T-helper 22 cell (primary cell): ENCODE measurements at places on chromosomes 16 and 17.

DNA sequence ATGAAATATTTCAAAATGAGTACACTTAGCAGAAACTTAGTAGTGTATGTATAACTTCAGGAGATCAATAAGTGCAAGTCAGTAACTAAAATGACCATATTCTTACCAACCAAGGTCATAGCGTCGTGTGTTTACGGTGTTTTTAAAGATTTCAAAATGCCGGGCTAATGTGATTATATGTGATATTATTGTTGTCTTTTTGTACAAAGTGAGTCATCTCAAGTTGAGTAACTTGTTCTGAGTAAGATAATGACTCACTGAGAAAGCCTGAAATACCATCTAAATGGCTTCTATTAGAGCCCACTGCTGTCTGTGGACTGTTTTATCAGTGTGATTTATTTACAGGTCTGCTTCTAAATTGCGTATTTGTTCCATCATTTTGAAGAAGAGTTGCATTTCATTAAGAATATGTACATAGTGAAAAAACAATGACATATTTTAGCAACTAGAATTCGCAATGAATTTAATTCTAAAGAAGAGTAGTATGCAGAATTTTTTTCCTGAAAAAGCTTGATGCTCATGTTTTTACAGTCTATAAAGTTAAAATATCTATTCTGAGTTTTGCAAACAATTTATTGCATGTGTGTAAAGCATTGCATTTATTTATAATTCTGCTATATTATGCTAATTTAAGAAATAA lies 12.7 kb downstream of the KRT12 start:
- no peak for DNase-seq

GRCh38 chr16:54291656-54292487 lies 5.3 kb upstream of the IRX3 start:
- no peak for DNase-seq

- no peak for DNase-seq
Observed at GRCh38 chr17:70492368-70492767, 323.0 kb downstream of the KCNJ2 start.

GRCh38 chr17:16934133-16934795 lies 37.7 kb downstream of the TNFRSF13B start:
- DNase-seq = no peak

DNA sequence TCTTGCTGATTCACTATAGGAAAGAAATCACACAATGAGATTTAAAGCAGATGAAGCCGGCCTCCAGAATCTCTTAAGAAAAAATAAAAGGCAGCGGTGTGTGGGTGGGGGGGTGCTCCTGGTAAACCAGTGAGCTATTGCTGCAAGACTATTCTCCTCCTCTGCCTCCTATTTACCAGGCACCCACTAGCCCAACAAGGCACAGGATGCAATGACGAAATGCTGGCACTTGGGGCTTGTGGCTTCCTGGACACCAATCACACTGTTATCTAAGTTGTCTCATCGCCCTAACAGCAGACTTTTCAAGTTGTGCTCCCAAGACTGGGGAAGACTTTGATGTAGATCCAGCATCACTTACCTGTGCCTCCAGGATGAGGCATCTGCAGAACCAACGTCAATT lies 50.2 kb upstream of the NDRG4 start:
- no peak for DNase-seq

GRCh38 chr17:82983510-82984248 lies 95.7 kb upstream of the METRNL start:
- DNase-seq = no peak

DNA sequence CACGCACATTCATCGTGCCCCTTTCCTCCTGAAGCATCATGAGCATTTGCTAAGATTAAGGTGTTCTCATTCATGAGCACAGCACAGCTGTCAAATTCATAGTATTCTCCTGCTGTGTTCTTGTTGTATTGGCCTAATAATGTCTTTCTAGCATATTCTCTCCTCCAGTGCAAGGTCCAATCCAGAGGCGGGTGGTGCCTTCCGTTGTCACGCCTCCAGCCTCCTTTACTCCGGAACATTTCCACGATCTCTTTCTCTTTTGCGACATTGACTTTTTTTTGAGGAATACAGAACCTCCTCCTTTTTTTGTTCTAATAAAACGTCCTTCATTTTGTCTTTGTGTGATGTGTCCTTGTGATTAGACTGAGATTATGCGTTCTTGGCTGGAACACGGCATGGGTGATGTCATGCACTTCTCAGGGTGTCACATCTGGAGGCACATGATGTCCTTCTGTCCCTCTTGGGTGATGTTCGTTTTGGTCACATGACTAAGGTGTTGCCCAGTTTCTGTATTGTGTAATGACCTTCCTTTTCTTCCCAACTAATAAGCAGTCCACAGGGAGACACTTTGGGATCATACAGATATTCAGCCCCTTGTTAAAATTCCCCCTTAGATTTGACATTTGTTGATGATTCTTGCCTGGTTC lies 66.3 kb downstream of the CLEC16A start:
- no peak for DNase-seq

DNA sequence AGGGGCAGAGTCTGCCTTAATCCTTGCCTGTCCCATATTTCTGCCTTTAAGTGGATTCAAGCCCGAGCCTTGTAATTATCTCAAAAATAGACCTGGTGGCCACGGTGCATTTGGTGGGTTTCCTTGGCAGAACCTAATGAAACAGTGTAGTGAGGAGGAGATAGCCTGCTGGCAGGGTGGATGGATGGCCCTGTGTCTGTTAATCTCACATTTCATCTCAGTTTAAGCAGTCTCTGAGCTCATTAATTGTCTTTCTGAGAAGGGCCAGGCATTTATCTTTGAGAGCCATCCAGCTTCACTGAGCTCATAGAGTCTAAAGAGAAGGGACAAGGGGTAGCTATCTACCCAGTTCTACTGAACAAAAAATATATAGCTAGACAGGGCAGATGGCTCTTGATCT lies 364.0 kb upstream of the EEF2KMT start:
- DNase-seq = no peak

- no peak for DNase-seq
Observed at GRCh38 chr17:43135454-43135819, 10.3 kb upstream of the BRCA1 start.

DNA sequence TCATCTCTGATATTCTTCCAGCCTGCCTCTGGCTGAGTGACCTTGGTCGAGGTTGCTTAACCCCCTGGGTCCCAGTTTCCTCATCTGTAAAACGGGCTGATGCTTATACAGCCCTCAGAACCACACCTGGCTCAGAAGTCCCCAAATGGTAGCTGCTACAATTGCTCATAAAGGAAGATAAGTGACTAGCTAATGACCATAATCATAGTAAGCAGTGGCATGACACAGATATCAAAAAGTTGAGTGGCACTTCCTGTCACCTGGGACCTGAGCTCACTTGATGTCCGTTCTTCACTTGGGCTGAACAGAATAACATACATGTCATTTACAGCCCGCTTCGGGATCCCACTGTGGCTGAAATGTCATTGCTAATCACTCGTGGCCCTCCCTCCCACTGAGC lies 1.8 kb downstream of the MGRN1 start:
- DNase-seq = no peak

- DNase-seq = no peak
Observed at GRCh38 chr16:61296814-61297213, 739.4 kb downstream of the CDH8 start.

- DNase-seq = no peak
Observed at GRCh38 chr16:89691231-89691985, 4.9 kb downstream of the CDK10 start.

DNA sequence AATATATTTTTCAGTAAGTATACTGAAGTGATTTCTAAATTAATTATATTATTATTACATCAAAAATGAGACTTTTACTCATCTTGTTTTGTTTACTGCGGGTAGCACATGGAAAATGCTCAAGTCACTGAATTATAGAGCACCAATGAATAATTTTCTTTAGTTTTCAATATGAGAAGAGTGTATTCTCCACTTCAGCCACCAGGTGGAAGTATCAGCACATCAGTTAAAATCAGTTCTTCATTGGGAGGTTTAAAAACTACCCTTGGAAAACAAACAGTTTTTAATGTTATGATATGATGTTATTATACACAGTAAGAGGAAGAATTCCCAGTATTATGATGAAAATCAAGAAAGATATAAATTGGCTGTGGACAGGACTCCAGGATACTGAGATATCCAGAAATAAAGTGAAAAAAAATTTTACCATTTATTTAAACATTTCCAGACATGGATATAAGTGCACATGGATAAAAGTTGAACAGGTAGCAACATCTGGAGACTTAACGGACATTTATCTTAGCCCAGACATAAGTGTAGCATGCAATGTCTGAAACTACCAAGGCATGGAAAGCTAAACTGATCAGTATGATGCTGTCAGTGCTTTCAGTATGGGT lies 467.3 kb downstream of the KCNJ2 start:
- no peak for DNase-seq
